ENCODE measurements at places on chromosomes 7 and 10. TPM values are rescaled to one million over a fixed set of nuclear protein-coding genes. Genes with fewer than 3 reads are reported as not detected.

DNA sequence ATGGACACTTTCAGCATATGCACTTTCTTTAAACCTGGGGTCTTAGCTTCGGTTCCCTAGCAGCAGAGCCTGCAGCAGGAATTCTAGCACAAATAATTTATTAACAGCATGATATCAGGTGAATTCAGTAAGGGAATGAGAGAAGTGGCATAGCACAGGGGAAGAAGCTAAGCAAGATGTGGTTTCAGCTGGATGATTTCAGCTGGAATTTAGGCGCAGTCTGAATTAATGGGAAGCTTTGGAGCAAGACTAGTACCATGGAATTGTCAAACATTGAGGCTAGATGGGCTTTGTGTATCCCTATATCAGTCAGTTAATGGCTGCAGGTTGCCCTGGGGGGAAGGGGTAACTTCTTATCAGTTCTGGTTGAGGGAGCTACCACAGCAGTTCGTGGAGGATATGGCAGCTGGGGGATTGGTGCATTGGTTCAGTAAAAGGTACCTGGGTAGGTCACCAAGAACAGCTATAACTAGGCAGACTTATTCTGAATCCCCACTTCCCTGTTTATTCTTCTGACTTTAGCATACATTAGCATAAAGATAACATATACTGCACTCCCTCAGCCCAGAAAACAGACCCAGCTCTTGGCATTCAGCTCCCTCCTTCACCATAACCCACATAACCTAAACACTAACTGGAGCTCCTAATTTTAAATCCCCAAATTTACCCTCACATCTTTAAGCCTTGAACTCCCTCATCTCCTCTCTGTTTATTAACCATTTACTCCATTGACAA is 46.8 kb upstream of the NAMPT start:
- no peak for DNase-seq

- peak; percentile 46 for DNase-seq
Observed at GRCh38 chr7:117127585-117128168, 174.4 kb downstream of the ST7 start.

- DNase-seq, result no peak
Observed at GRCh38 chr10:90665905-90666662, 191.8 kb downstream of the HTR7 start.

The GDF10 gene
- total RNA-seq, result 0.25 TPM

The GIMAP2 gene
- total RNA-seq, result 19.8 TPM

The MSMB gene
- not detected for total RNA-seq

The CPA5 gene
- 1.0 TPM for total RNA-seq
